ENCODE measurements at places on chromosomes 3 and 15.

DNA sequence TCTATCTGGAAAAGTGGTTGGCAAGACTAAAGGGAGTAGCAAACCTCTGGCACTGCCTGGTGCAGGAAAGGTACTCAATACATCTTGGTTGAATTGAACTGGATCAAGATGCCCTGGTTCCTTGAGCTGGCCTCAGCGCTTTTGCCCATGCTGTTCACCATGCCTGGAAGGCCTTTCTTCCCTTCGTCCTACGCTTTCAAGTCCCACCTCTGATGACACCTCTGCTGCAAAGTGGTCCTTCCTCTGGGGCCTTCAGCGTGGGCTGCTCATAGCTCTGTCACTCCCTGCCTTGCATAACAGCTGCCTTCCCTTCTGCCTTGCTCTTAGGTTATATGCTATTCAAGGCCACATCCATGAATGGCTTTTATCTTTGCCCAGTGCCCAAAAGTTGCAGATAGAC, 23.0 kb downstream of the ITGA11 start:
- no peak for DNase-seq

DNA sequence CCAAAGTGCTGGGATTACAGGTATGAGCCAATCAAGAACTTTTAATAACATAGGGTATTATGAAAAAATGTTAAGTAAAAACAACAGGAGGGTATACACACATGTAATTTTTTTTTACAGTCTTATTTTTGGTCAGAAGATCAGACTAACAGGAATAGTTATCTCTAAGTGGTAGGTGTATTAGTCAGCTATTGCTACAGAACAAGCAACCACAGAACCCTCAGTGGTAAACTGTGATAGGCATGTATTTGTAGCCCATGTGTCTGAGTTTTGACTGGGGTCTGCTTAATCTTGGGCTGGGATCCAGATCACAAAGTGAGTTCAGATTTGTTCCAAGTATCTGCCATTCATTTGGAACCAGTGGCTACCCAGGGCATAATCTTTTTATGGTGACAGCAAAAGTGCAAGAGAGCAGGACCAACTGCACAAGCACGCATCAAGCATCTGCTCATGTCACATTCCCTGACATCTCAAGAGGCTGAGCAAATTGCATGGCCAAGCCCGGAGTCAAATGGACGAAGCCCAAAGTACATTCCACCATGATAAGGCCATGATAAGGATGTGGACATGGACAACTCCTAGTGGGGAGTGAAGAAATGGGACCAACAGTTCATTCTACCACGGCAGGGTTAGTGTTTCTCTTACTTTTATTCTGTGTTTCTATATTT, 3.0 kb upstream of the IL5RA start:
- DNase-seq: no peak

DNA sequence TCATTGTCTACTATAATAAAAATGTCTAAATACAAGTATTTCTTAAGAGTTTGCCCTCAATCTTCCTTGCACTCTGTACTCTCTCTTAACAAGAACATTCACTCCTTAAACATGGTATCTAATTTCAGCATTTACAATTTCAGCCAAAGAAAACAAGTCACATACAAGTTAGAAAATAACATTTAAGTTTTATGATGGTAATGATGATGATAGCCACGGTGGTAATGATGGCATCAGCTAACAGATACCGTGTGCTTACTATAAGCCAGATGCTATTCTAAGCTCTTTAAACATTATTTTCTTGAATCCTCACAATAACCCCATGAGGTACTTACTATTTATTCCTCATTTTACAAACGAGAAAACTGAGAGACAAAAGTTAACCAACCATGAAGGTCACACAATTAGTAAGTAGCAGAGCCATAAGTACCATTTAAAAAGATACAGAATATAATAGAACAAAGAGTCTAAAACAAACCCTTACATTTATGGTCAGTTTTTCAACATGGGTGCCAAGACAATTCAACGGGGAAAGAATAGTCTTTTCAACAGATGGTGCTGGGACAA, 7.4 kb downstream of the SPICE1 start:
- DNase-seq: no peak

DNA sequence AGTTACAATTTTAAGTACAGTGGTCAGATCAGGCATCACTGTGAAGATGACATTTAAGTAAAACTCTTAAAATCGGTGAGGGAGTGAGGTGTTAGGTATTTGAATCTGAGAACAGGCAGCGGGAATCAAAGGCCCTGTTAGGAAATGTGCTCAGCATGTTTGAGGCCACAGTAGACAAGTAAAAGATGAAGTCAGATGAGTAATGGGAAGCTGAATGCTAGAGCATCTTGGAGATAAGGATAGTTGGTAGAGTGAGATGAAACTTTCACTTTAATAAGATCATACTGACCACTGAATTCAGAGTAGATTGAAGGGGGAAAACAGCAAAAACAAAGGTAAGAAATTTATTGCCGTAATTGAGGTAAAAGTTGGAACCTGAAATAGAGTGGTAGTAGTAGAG, 61.6 kb downstream of the DCBLD2 start:
- peak; percentile 14 for DNase-seq

DNA sequence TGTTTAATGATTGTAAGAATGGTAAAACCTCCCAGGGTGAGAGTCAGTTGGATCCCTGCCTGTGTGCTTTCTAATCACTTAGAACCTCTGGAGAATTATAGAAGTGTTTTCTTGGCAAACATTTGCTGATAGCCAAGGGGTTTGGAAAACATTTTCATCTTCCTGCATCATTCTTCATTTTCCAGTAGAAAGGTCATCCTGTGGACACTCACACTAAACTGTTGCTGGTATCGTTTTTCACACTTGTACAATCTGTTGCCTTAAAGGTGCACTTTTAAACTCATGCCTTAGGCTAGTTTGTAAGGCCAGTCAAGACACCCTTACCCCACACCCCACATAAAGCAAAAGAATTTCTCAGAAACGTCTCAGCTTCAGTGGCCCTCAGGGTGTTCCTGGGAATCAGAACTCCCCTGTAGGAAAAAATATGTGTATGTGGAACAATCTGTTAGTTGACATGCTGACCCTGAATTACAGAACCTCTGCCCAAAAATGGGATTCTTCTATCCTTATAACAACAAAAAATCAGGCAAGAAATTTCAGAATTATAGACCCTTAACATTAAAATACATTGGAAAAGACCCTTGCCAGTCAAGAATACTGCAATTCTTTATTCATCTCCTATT, 5.8 kb upstream of the PLD1 start:
- DNase-seq: no peak

DNA sequence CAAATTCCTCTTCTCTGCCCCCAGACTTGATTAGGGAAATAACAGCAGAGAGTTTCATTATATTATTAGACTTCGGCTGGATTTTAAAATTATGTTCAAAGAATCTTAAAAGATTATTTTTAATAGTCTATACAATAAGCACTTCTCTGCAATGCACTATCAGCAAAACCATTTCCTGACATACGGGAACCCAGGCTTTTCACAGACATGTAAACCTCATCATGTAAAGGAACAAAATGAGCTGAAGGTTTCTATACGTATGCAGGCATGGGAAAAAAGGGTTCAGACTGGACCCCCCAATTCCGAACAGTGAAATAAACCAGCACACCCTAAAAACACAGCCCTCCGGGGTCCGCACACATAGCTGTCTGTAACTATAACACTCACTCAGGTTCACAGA, 77.5 kb upstream of the LMOD3 start:
- no peak for DNase-seq

Data from fibroblast of skin of right quadriceps (primary cell).